Amniotic epithelial cell (primary cell): ENCODE measurements at places on chromosomes 12 and 14.

- DNase-seq: peak; percentile 61
These were observed 17.9 kb upstream of the PTGR2 start for GRCh38 chr14:73833530-73834260.

GRCh38 chr14:93212432-93212831 lies 5.4 kb downstream of the UBR7 start:
- DNase-seq: no peak

DNA sequence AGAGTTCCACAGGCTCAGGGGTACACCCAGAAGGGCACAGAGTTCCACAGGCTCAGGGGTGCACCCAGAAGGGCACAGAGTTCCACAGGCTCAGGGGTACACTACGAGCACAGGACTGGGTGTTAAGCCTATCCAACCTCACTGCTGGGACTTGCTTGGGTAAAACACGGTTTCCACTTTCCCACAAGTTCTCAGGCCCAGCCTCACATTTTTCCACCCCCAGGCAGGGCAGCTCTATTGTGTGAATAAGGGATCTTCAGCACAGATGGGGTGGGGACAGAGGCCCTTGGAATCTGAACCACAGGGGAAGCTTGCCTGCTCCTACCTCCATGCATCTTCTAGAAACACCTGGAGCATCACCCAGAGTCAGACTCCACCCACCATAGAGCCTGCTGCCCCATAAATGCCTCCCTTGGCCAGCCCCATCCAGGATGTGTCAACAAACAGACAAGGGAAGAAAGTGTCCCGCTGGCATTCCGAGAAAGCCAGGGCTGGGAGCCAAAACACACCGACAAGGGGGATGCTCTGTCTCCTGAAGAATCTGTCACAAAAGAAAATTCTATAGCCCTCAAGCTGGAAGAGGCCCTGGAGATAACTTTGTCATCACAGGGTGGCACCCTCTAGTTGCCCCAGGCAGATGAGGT lies 4.8 kb downstream of the CRACR2A start:
- no peak for DNase-seq

DNA sequence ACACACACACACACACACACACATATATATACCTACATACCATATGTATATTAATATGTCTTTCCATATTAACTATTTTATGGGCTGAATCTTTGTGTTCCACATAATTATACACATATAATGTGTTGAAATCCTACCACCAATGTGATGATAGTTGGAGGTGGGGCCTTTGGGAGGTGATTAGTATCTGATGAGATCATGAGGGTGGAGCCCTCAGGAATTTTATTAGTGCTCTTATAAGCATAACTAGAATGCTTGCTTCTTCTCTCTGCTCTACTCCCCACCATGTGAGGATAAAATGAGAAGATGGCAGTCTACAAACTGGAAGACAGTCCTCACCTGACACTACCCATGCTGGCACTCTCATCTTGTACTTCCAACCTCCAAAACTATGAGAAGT lies 1193.5 kb upstream of the FLRT2 start:
- no peak for DNase-seq

- peak; percentile 69 for DNase-seq
These were observed 32.9 kb downstream of the MIPOL1 start for GRCh38 chr14:37230551-37231194.

GRCh38 chr12:79983492-79983891 lies 48.6 kb upstream of the PPP1R12A start:
- DNase-seq: peak; percentile 80

GRCh38 chr12:1189163-1189562 lies 198.1 kb downstream of the ERC1 start:
- no peak for DNase-seq

GRCh38 chr14:59465316-59466135 lies at the start of gene GPR135:
Gene GPR135 (minus strand): TSS chr14:59465380. CDS start chr14:59465226, 154 bp downstream.
- no peak for DNase-seq

GRCh38 chr12:16198884-16199283 lies 78.6 kb downstream of the SLC15A5 start:
- no peak for DNase-seq

DNA sequence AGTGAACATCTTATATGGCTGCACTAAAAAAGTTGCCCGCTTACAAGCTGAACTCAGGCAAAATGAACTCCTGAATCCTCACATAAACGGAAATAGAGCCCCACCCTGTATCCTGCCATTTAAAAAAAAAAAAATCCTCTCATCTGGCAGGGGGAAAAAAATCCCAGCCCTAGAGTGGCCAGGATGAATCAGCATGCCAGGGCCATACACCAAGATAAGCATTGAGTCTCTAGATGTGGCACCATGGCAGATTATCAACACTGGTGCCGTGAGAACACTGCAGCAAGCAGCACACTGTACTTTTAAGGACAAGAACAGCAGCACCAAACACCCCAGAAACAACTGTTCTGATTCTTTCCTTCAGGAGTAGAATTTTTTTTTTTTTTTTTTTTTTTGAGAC lies 65.5 kb downstream of the RASSF3 start:
- peak; percentile 63 for DNase-seq

- no peak for DNase-seq
These were observed 142.4 kb upstream of the SLC16A7 start for GRCh38 chr12:59453475-59453874.

DNA sequence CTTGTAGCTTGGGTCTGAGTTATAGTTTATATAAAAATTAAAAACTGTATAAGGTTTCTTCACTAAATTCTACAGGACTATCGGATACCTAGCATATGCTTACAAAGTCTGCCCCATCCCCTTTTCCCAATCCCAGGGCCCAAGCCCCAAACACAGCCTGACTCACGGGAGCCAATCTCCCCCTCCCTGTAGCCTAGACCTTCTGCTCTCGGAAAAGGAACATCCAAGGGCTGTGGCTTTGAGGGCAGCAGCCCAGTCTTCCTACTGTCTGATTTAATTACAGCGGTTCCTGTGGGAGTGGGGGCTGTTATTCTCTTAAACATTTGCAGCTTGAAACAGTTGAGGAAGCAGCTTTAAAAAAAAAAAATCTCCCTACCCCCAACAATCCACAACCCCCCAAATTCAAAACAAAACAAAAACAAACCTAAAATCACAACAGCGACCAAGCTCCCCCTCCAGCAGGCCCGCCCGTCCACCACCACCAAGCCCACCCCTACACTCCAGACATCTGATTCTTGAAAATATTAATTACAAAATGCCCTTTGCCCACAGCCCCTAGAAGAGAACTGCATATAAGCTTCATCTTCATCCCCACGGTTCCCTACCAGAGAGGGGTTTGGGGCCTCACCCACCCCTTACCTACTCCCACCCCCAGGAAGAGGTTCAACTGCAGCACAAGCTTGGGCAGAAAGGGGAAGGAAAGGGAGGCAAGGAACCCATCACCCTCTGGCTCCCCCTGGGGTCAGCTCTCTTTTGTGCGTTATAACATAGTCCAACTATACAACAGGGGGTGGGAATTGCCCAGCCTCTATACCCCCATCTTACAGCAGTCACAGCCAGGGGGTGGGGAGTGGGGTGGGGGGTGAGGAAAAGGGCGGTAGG lies 1.1 kb upstream of the PRKAG1 start:
- peak; percentile 33 for DNase-seq

GRCh38 chr12:114414031-114414865 lies 8.3 kb upstream of the TBX5 start:
- DNase-seq: no peak

- no peak for DNase-seq
These were observed 20.2 kb downstream of the TMX1 start for GRCh38 chr14:51260225-51260624.

GRCh38 chr14:79670811-79671210 lies 540.5 kb downstream of the DIO2 start:
- DNase-seq: no peak

DNA sequence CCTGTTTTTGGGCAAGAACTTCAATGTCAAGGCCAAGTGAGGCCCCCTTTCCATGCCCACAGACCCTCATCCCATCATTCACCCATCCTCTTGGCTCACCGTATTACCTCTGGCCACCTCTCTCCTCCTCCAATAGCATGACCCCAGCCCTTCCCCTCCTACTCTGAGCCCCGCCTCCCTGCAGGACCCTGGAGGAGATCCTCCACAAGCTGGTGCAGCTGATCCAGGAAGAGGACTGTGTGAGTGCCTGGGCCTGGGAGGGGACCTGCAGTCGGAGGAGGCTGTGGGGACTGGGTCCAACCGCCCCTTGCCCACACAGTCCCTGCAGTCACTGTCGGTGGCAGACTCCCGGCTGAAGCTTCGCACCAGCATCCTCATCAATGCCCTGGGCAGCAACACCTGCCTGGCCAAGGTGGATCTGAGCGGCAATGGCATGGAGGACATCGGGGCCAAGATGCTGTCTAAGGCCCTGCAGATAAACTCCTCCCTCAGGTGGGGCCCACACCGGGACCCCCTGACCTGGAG lies 7.2 kb downstream of the CARMIL3 start:
- DNase-seq: no peak
